ENCODE measurements at places on chromosomes 2 and 18.

- peak; percentile 21 for DNase-seq
Observed at GRCh38 chr18:54717673-54718407, 110.4 kb upstream of the RAB27B start.

DNA sequence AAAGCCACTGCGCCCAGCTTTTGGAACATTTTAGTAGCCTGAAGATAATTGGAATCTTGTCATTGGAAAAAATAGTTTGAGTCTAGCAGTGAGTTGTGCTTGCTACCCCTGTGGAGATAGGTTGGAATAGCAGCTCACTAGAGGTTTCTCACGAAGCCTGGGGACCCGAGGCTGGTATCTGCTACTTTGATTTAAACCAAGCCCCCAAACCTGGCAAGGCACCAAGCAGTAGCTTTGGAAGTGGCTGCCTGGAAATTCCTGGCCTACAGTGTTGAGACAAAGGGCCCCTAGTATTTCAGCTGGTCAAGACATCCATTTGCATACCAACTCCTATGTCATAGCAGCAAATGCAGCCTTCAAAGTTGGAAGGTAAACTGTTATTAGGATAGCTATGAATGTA lies 42.1 kb downstream of the NOP58 start:
- no peak for DNase-seq

DNA sequence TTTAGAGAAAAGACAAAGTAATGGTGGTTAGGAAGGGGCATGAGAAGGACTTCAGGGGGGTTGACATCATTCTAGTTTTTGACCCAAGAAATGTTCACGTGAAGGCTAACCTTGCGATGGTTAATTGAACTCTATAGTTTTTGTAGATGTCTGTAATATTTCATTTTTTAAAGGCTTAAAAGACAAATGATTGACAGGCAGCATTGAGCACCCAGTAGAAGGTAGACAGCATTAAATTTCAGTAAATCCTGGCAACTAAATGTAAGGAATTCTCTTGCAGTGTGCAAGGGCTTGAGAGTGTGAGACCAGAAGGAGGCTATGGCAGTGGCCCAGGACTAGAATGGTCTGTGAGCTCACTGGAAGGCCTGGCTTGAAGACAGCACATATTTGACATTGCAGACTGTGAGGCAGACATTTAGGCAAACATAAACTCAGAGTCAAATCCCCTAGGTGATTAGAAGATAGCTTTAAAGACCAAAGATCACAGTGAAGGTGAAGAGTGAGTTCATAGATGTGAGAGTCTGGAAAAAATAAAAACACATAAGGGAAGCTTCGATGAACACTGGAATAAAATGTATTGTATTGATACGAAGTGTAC lies 100.1 kb upstream of the MAP4K4 start:
- DNase-seq: peak; percentile 49

DNA sequence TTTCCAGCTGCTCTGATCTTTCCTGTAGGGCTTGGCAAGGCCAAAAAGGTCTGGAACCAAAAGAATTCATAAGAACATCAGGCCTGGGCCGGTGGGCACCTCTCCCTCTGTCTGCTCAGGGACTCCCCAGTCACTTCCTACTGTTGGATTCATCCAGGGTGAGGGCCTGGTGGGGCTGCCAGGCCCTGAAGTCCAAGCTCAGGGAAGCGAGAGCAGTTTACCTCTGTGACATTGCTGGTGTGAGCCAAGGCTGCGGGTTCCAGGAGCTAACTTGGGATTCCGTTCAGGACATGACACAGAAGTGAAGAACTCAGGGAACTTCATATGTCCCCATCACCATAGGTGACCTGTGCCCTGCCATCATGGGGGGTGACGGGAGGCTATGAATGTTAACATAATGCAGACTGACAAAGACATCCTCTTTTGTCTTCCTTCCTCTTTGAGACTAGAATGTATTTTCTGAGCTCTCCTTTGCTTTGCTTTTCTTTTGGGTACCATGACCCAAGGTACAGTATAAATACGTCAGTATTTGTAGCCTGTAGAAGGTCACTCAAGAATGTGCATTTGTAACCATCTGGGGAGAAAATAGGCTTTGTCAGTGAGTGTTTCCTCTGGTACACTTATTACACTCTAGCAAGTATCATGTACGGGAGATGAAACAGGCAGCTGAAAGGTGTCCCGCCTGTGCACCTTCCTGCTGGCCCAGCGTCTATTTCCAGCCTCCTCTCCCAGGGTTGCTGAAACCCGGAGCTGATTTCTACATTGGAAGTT lies 130.5 kb upstream of the SLC1A4 start:
- no peak for DNase-seq

DNA sequence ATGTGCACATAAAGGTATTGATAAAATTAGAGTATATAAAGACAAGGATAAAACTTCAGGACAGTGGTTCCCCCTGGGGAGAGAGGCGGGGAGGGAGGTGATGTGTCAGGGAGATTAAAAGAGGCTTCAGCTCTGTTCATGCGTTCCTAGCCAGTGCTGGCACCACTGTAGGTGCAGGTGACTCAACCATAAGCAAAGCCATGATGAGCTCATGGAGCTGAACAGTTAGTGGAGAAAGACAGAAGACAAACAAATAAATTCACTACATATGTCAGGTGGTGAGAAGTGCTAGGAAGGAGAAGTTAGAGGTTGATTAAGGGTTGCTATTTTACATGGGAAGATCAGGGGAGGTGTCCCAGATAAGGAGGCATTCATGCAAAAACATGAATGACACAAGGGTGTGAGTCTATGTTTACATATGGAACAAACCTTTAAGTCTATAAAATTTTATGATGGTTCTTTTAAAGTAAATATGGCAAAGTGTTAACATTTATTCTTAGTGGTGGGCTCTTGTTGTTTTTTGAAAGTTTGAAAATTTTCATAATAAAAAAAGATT lies 136.0 kb downstream of the ANKRD44 start:
- no peak for DNase-seq

GRCh38 chr2:203328760-203329540 lies 756 bp downstream of the ABI2 start:
- peak; percentile 43 for DNase-seq

DNA sequence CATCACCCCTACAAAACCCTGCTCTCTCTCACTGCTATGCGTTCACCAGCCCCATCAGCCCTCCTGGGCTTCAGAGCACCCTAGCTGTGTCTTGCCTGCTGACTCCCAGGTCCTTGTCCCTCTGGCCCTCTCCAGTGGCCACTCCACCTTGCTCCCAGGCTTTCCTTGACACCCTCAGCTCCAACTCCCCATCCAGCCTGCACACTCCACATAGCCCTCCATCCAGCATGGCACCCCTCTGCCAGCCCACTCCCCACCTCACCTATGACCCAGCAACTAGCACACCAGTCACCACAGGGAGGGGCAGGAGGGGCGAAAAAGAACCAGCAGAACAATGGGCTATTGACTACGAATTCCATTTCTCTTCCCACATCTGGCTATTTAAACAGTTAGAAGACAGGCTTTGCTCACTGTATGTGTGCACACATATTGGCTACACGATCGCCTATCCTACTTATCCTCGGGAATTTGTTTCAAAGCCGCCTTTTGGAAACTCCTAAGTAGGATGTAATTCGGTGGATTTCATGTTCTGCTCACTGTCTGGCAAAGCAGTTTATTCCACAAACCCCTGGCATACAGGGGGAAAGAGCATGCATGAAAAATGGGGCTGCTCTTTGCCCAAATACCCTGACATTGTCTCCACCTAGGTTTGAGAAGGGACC lies 195.3 kb downstream of the SMAD2 start:
- DNase-seq: no peak

DNA sequence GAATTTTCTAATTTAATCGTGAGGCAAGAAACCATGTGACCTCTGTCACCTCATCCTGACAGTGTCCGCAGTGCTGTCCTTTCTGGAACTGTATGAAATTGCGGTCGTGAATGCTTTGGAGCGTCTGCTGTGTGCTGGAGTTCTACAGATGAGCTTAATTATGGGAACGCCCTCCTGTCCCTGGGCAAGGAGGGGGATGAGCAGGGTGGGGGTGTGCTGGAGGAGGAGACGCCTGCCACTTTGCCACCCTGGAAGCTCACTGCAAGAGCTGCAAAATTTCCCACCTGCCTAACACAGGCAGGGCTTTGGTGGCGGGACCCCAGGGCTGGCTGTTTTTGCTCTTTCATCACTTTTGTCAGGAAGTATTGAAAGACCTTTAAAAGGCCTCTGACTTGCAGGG lies 6.5 kb downstream of the LPIN1 start:
- DNase-seq: no peak

GRCh38 chr2:23659773-23660172 lies 267.1 kb downstream of the ATAD2B start:
- DNase-seq: no peak

GRCh38 chr2:159677654-159678053 lies 34.7 kb upstream of the MARCHF7 start:
- peak; percentile 14 for DNase-seq

DNA sequence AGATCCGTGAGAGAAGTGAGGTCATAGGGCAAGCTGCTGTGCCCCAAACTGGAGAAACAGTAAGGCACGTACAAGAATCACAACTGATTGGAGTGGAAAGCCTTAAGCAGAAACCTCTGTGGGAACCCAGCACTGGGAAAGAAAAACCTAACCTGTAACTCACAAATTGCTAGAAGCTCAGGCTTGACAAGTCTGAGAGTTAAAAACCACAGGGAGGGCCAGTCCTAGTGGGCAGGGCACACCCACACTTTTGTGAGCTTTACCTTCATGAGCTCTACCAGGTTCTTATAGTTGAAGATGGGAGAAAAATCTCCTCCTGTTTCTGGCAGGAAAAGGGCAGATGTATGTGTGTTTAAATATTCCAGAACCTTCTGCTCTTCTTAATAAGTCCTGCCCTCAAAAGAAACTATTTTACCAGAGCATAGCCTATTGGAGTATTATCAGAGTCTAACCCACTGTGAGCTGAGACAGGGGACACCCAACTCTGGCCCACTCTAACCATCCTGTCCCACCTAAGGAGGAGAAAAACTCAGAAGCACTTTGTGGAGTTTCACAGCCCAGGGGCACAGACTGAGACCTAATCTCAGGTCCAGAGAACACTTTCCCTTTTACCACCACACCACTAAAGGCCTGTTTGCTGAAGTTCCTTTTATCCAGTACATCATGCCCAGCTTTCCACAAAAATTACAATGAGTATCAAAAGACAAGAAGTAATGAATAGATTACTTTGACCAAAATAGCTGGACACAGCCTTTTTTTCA lies 1265.7 kb upstream of the CHAC2 start:
- DNase-seq: no peak

DNA sequence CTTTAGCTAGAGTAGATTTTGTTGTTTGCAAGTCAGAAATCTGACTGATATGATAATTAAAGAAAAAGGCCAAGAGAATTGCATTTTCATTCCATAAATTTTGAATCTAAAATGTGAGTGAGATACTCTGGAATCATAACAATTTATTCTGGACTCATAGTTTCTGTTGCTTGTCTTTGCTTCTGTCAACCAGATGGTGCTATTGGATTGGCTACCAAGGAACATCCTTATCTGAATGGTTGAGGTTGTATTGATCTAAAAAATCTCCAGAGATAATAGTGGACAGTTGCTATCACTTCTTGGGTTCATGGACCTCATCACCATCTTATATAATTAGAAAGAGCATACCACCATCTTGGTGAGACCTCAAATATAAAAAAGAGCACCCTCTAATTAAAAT lies 34.0 kb upstream of the CPS1 start:
- DNase-seq: no peak

GRCh38 chr2:8303322-8303832 lies 378.5 kb upstream of the ID2 start:
- no peak for DNase-seq

DNA sequence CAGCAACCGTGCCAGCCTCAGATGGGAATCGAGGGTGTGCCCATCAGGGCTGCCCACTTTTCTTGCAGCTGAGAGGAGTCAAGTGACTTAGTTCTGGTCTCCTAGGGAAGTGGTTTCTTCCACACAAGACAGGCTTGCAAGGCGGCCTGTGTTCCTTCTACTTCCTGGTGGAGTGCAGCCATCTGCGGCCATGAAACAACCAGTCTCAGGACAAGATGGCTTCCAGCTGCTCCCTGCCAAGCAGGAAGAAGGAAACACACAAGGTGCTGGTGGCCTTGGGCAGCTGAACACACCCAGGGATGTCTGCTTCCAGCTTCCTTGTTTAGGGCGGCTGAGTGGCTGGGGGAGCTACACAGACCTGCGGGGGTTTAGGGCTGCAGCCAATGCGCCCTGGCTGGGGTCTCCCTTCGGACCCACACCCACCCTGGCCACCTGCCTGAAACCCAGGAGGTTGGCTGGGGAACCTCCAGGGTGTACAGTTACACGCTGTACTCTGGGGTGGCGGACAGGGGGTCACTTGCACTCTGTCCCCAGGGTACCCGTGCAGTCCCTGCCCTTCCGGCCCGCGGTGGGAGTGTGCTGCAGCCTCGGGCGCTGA lies 34.7 kb downstream of the PTPN18 start:
- no peak for DNase-seq

GRCh38 chr2:80058562-80058961 lies 246.0 kb downstream of the LRRTM1 start:
- DNase-seq: no peak

DNA sequence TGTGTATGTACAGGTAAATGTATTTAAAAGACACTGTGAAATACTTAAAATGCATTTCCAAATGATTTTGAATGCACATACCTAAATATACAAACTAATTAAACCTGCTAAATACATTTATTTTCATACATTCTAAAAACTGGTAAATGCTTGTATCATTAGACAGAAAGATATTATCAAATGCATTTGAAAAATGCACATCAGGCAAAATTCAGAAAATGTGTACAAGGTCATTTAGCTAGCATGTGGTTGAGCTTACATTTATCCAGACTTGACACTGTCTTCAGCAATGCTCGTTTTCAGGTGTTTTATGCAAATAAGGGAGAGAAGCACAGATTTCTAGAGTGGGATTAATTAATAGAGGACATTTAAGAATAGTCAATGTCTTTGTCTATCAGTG lies 374.2 kb downstream of the SUCLG1 start:
- no peak for DNase-seq

GRCh38 chr18:10736984-10737383 lies 211.2 kb downstream of the NAPG start:
- no peak for DNase-seq

GRCh38 chr2:30108851-30109250 lies 38.0 kb upstream of the YPEL5 start:
- no peak for DNase-seq

- no peak for DNase-seq
Observed at GRCh38 chr2:64819774-64820688, 166.3 kb upstream of the SERTAD2 start.

DNA sequence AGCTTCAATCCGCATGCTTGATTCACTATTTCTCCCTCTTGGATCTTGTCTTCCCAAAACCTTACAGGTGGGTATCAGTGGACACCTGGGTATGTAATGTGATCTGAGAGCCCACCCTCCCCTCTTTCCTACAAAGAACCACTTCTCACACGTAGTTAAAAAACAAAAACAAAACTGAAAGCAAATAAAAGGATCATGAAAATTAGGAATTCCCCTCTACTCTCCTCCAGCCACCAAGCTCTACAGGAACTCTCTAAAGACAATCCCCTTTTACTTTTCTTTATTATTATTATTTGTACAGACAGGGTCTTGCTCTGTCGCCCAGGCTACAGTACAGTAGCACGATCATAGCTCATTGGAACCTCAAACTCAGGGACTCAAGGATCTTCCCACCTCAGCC lies 40.8 kb upstream of the MYO1B start:
- no peak for DNase-seq

- no peak for DNase-seq
Observed at GRCh38 chr2:180676520-180677025, 303.8 kb upstream of the UBE2E3 start.

All from right lung (tissue), 10 donors.